ENCODE measurements at places on chromosomes 11 and 22. TPM values are rescaled to one million over a fixed set of nuclear protein-coding genes. Genes with fewer than 3 reads are reported as not detected.

SLC43A1 gene
- 9.3 TPM for total RNA-seq

GRCh38 chr11:75815345-75816168 is 547 bp downstream of the UVRAG start:
- DNase-seq = peak; percentile 68

GRCh38 chr11:112225753-112226061 is 521 bp upstream of the PTS start:
- peak; percentile 89 for DNase-seq

DNA sequence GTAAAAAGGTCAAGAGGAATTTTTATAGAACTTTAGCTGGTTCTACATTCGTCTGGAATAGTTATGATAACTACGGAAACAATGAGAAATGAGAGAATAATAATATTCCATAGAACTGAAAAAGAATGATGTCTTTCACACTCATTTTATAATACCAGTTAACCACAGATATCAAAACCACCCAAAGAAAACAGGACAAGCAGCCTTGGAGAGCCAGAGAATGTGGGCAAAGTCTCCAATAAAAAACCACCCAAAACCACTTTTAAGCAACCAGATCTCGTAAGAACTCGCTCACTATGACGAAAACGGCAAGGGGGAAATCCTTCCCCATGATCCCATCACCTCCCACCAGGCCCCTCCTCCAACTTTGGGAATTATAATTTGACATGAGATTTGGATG is 60.8 kb downstream of the ARHGAP32 start:
- no peak for DNase-seq

DNA sequence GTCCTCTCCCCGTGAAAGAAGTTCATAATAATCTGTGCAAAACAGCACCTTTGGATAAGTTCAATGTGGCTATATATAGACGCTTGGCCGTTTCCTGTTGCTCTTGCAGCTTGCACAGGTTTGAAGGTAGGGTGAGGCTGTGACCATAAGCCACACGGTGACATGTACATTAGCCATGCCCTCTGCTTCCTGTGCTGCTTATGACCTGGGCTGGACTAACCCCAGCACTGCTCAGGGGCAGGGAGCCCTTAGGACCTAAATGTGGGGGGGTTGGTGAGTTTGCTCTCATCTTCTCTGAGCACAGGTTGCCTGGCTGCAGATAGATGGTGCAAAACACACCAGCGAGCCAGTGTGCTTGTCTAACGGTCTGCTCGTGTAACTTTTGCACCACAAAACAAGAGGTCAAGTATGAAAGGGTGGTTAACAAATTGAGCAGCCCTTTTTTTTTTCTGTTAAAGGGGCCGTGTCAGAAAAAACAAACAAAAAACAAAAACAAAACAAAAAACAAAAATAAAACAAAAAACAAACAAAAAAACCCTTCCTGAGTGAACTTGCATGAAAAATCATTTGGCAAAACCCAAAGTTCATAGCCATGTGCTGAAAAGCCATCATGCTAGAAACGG is 37.3 kb downstream of the FLI1 start:
- no peak for DNase-seq

DNA sequence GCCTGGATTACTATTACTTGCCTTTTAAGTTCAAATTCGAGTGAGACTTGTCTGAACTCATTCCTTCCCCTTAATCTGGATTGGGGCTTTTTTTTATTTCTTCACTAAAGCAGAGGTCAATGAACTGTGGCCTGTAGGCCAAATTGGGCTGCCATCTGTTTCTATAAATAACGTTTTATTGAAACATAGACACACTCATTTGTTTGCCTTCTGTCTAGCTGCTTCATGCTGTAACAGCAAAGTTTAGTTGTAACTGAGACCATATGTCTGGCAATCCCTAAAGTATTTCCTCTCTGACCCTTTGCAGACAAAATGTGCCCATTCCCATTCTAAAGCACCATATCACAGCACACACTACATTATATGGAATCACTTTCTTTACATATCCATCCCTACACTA is 207.9 kb upstream of the ISX start:
- no peak for DNase-seq

DNA sequence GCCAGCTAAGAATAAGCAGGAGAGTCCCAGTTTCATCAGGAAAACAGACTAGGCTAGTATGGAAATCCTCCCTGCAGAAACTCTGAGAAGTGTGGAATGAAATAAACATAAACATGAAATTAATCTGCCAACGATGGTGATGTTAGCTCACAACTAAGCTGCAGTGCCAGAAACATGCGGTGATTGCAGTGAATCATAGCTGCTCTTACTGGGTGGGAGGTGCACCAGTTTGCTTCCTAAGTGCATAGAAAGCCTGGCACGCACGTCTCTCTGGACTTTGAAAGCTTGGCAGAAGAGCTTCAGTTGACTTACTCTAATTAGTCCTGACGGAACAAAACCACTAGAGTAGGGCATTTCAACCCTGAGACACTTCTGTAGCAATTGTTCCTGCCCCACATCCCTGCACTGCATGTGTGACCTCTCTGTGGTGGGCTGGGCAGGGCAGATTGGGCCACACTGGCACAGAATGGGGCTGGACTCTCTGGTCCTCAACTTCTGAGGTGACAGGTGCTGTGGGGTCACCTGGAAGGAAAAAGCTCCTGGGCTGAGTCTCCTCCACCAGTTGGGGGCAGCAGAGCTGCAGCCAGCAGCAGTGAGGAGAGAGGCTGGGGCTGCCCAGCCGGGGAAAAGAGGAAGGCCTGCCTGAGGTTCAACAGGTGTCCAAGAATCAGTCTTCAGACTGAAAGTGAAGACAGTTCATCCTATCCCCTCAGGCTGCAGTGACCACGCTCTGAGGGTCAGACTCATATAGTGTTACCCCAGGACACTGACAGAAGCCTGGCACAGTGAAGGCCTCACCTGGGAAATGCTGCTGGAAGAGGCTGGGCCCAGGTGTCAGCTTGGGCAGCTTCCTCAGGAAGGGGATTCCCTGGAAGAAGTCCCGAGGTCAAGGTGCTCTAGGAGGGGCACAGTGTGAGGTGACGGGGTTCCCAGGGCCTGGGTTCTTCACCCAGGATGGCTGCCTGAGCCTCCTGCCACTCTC is 40.5 kb downstream of the GGTLC2 start:
- peak; percentile 87 for DNase-seq

OR10W1 gene
- not detected for total RNA-seq

DNA sequence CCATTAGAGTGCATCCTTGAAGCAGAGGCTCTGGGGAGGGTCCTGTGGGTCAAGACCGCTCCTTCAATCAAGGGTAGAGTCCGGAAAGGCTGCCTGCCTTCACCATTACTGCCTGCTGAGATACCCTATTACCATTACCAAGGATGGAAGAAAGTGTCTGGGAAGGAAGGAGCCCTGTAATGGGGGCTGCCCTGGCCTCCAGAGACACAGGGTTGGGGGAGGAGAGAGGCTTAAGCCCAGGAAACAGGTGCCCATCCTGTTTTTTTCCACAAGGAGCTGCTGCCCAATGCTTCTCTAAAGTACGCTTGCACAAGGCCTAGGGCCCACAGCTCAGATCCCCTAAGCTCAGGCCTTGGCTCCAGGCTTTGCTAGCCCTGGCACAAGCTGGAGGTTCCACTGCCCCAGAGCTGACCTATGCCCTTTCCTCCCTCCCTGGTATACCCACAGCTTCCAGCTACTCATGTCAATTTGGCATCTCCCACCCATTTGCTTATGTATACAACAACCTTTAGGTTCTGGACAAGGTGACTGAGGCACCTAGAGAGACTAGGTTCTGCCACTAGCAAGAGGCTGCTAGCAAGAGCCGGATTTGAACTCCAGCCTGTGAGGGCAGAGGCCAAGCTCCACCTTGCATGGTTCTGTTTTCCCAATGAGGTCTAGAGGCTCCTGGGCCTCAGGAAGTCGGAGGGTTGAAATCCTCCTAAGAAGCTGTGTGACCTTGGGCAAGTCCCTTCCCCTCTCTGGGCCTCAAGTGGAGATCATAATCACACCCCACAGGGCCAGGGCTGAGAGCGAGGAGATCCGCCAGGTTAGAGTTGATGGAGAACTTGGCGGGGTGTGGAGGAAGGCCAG is 1.5 kb upstream of the PLCB3 start:
- DNase-seq = no peak

GRCh38 chr22:39250131-39250530 is 5.3 kb upstream of the PDGFB start:
- no peak for DNase-seq

TIMP3 gene
- 1,244 TPM for total RNA-seq

HEPHL1 gene
- not detected for total RNA-seq

Measured in GM23248 (cell line).